ENCODE measurements at places on chromosomes 2 and 18.
A peak's percentile ranks its signal among the peaks of the same experiment; 100 is the strongest.

DNA sequence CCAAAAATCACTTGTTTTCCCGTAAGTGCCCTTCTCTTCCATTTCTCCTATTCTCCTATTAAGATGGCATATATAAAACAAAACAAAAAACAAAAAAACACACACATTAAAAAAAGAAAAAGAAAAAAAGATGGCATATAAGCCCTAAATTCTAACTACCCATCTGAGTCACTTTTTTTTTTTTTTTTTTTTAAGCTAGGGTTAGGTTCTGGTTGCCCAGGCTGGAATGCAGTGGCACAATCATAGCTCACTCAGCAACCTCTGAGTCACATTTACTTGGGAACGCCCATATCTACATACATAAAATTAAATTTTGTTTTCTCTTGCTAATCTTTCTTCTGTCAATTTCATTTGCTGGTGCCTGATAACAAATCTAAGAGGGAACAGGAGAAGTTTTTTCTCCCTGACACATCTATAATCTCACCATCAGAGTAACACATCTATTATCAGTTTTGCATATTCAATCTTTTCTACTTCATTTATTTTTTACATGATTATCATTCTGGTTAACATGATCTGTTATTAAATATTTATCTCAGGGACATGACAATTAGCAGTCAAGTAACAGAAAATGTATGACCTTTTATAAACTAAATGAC, 52.1 kb downstream of the EEF1B2 start:
- peaks cover 15% of the 10 kb centered on the region for H3K27me3 ChIP-seq
- H3K4me1 ChIP-seq, result no peaks in the 10 kb centered on the region
- H3K36me3 ChIP-seq, result no peaks in the 10 kb centered on the region
- H3K4me3 ChIP-seq, result no peak overlapping the region

DNA sequence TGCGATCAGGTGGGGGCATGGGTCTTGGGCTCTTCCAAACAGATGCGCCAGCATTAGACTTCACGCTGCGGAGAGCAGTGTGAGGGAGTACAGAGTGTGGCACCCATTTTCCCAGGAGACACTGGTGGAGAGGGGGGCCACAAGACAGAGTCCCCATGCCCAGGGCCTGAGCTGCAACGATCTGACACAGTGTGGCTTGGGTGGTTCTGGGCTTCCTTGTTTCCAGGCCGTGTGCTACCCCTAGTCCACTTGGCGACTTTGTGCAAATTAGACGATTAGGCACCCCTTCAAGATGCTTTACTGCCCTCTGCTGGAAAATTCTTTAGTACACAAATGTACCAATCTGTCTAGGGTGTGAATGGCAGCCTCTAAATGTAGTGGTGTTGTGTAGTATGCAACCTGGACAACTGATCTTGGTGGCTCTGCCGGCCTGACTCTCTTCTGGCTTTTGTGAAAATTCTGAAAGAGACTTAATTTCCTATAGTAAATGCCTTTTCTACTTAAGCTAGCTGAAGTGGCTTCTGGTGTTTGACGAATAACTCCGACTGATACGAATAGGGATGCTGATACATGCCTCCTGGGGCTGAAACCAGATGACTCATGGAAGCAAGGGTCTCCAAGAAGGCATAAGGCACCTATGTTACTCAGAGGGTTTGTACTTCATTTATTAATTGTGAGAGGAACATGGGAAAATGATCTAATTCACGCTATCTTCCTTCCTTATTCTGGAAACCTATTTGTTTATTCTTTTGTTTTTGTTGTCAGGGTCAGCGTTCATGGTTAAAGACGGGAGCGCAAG, 92.3 kb upstream of the SMAD2 start:
- no peaks in the 10 kb centered on the region for H3K4me1 ChIP-seq
- no peak overlapping the region for H3K27ac ChIP-seq
- peaks cover 11% of the 10 kb centered on the region for H3K27me3 ChIP-seq

- no peaks in the 10 kb centered on the region for H3K27me3 ChIP-seq
- H3K4me1 ChIP-seq, result peaks cover 24% of the 10 kb centered on the region
- H3K4me3 ChIP-seq, result no peak overlapping the region
- no peak for DNase-seq
- H3K36me3 ChIP-seq, result peaks cover 5% of the 10 kb centered on the region
Observed at GRCh38 chr18:11857177-11857887, 6.1 kb downstream of the CHMP1B start.

GRCh38 chr2:75525434-75526310, 35.1 kb downstream of the EVA1A start:
- no peaks in the 10 kb centered on the region for H3K36me3 ChIP-seq
- no peak overlapping the region for H3K4me3 ChIP-seq
- no peaks in the 10 kb centered on the region for H3K4me1 ChIP-seq
- no peak overlapping the region for H3K27ac ChIP-seq
- peaks cover 10% of the 10 kb centered on the region for H3K27me3 ChIP-seq
- peak; percentile 4 for DNase-seq

GRCh38 chr2:229199267-229199666, 71.8 kb downstream of the PID1 start:
- no peaks in the 10 kb centered on the region for H3K4me1 ChIP-seq
- no peak overlapping the region for H3K4me3 ChIP-seq
- DNase-seq, result no peak
- no peaks in the 10 kb centered on the region for H3K36me3 ChIP-seq
- no peaks in the 10 kb centered on the region for H3K27me3 ChIP-seq

DNA sequence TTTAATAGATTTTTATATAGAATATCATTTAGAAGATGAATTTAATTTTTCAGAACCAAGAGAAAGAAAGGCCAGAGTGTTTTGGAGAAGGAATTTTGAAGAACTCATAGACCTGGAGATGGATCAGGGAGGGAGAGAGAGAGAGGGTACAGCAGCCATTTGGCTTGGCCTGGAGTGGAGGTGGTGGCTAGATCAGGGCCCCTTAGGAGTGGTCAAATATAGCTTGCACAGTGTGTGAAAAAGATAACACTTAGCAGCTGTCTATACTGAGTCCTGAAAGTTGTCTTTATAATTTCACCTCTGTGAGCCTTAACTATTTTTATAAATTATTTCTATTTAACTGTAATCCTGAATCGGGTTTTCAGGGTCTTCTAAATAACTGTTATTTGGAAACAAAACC, 38.8 kb upstream of the ACYP2 start:
- no peak overlapping the region for H3K27ac ChIP-seq
- peaks cover 5% of the 10 kb centered on the region for H3K4me1 ChIP-seq
- DNase-seq, result no peak
- H3K27me3 ChIP-seq, result no peaks in the 10 kb centered on the region
- no peak overlapping the region for H3K4me3 ChIP-seq
- no peaks in the 10 kb centered on the region for H3K36me3 ChIP-seq

DNA sequence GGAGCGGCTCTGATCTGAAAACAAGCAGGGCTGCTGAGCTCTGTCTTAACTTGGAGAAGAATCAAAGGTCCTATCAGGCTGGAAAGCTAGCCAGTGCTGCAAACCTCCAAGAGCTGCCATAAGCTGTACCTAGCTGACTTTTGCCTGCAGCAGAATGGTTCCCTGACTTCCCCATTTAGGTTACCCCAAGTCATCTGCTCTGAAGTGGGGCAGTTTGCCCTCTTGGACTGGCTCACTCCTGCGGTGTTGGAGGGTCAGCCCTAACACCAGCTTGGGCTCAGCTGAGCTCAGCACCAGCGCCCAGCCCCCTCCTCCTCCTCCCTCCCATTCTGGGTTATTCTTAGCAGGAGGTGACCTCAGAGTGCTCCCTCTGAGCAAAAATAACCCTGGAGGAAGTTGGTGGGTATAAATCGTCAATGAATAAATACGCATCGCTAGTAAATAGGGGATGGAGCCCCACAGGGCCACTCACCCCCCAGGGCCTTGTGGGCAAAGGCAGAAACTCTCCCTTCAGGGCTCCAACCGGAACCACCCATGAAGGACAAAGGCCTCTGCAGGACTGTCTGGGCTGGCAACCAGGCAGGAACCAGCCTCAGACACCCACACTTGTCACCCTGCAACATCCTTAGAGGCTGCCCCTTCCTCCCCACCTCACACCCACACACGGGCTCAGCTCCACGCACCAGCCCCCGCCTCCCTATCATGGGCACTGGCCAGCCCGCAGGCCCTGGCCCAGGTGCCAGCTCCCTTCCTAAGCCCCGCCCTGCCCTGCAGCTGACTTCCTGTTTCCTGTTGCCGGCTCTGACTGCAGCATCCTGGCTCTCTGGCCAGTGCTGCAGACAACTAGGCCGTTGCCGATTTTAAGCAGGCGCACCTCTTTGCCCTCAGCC, 46.9 kb downstream of the DNMT3A start:
- H3K4me1 ChIP-seq, result peaks cover 71% of the 10 kb centered on the region
- peak overlapping the region; percentile 63 for H3K4me3 ChIP-seq
- DNase-seq, result peak; percentile 90
- H3K27ac ChIP-seq, result peak overlapping the region; percentile 89
- peaks cover 46% of the 10 kb centered on the region for H3K36me3 ChIP-seq
- H3K27me3 ChIP-seq, result no peaks in the 10 kb centered on the region
